Fibroblast of skin of back (primary cell): ENCODE measurements at places on chromosomes 6 and 20.
A peak's percentile ranks its signal among the peaks of the same experiment; 100 is the strongest.

- peak; percentile 12 for DNase-seq
Observed at GRCh38 chr6:149938571-149939355, 3.1 kb upstream of the ULBP2 start.

DNA sequence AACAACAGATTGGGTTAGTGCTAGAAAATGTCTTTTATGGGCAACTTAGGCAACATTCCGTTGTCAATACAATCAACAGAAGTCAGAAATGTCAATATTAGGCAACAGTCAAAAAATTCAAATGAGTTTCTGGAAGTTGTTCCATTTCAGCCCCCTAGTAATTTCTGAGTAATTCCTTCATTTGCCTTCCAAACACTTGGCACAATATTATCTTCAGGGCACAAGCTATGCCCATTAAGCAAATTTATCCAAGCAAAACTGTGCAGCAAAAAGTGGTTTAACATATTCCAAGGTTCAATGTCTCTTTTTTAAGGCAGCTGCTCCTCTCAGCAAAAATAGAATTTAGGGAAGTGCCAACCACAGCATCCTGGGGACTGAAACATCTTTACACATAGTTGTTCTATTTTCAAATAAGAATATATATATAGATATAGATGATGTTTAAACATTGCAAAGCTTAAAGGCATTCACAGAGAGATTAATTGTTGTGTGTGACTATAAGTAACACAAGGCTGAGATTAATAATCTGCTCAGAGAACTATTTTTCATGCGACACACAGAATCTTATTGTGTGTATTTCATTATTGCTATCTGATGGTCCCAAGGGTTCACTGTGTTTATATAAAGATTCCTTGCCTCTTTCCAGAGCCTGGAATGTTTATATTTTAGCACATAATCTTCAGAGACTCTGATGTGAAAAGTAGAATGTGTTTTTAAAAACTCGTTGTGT, 75.2 kb upstream of the ADTRP start:
- DNase-seq = peak; percentile 80

DNA sequence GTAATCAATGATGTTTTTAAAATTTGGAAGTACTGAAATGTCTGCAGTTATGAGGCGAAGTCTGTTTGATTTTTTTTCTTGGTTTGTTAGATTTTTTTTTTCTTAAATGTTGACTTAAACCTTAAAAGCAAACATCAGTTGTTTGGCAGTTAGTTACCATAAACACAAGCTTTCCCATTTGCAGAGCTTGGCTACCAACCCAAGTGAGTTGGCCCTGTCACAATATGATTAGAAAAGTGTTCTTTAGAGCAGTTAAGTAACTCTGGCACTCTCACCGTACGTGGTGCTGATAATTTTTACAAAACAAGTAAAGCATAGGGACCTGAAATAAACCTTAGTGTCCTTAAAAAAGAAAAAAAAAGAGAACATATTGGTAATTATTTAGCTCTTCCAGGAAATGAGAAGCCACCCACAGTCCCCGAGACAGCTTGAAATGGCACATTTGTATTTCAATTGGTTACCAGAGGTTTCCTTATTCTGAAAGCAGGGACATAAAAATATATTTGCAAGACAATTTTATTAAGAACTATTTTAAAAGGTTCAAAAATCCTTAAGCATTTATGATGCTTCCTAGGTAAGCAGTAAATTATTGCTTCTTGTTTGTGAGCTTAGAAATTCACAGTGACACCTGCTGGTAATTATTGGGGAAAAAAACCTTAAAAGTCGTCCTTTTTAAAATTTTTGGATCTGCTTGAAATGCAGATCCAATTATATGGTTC, 3.9 kb downstream of the HEY2 start:
- DNase-seq = no peak

GRCh38 chr20:49140834-49141233, 47.3 kb downstream of the STAU1 start:
- no peak for DNase-seq

- DNase-seq = peak; percentile 54
Observed at GRCh38 chr20:9498322-9498721, 16.1 kb upstream of the LAMP5 start.

DNA sequence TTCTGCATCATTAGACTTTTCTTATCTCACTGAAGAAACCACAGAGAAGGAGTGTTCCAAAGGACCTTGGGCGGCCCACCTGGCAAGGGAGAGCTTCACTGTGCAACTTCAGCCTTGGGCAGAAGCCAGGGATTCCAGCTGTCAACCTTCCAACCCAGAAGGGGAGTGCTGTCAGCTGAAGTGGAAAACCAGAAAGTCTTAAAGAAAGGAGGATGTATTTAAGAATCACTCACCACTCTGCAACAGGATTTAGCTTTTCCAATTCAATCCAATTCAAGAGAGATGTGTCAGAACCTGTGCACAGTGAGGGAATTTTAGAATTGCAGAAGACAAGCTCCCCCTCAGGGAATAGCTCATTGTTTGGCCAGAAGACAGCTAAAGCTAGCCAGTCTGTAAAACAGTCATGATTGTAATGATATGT, 553.7 kb downstream of the CD83 start:
- DNase-seq = peak; percentile 58

DNA sequence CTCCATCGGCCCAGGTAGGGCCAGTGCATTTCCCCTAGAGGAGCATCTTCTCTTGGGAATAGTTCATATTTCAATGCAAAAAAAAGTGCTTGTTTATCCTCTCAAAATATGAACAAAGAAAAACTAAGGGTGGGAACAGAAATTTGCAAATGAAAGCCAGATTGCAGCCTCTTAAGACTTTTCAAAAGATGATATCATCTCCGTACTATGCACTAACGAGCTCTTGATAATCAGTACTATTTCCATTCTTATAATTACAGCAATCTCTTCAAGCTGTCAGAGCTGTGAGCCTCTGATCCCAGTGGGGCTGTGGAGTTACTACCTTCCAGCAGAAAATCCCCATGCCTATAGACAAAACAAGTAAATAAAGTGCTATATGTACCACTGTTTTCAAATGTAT, 77.1 kb downstream of the SOD2 start:
- DNase-seq = no peak

DNA sequence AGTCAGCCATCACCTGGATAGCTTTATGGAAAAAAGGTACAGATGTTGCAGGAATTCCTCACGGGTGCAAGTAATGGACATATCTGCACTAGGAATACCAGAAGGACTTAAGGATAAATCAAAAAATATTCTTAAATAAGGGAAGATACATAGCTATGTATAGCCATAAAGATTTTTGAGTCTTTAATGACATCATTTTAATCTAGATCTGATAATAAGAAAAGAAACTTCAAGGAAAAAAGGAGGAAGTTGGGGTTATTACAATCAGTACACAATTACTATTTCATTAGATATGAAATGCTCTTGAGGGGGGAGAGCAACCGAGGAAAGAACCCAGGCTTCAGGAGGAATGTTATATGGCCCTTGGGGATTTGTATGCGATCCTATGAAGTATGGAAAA, 110.2 kb downstream of the FOXC1 start:
- DNase-seq = no peak

DNA sequence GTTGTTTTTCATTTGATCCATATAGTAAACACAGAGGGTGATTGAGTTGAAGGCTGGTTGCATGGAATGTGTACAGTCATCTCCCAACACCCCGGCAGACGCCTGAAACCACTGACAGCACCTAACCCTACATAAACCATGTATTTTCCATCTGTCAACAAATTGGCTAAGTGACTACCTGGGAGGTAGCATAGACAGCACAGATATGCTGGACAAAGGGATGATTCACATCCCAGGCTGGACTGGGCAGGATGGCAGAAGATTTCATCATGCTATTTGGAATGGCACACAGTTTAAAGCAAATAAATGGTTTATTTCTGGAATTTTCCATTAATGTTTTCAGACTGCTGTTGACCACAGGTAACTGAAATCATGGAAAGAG, 4.4 kb upstream of the VIP start:
- peak; percentile 56 for DNase-seq

- DNase-seq = no peak
Observed at GRCh38 chr6:13847326-13848050, 33.1 kb upstream of the MCUR1 start.

DNA sequence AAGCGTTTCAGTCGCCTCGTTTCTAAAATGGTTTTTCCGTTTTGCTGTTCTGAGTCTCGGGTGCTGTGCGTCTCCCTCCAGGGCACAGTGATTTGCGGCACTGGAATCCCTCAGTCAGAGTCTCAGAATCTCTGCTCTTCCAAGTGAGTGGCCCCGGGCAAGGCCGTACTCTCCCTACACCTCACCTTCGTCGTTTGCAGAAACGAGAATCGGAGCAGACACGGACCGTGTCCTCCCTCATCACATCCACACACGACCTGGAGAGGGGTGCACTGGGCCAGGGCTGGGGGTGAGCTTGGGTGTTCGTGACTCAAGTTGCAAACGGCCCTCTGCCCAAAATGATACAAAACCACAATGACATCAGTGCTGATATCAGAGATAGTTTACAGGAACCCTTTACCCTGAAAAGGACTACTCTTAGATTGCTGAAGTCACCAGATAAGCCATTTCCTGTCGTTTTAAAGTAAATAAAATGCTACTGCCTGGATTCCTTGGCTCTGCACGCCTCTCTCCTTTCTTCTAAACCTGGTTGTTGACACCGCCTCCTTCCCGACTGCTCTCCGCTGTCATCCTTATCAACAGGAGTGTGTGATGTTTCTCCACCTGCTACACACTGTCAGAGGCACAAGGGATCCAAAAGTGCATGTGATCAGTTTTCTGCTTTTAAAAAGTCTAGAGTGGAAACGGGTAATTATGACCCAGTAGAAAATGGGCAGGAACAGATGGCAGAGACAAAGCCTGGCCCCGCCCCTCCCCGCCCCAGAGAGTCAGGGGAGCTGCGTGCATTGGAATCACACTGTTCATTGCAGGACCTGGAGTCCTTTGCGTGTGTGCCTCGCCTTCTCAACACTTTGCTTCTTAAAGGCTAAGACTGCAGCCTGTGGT, 38.4 kb downstream of the KIF25 start:
- DNase-seq = peak; percentile 34

GRCh38 chr6:16690608-16691142, 70.6 kb downstream of the ATXN1 start:
- no peak for DNase-seq

DNA sequence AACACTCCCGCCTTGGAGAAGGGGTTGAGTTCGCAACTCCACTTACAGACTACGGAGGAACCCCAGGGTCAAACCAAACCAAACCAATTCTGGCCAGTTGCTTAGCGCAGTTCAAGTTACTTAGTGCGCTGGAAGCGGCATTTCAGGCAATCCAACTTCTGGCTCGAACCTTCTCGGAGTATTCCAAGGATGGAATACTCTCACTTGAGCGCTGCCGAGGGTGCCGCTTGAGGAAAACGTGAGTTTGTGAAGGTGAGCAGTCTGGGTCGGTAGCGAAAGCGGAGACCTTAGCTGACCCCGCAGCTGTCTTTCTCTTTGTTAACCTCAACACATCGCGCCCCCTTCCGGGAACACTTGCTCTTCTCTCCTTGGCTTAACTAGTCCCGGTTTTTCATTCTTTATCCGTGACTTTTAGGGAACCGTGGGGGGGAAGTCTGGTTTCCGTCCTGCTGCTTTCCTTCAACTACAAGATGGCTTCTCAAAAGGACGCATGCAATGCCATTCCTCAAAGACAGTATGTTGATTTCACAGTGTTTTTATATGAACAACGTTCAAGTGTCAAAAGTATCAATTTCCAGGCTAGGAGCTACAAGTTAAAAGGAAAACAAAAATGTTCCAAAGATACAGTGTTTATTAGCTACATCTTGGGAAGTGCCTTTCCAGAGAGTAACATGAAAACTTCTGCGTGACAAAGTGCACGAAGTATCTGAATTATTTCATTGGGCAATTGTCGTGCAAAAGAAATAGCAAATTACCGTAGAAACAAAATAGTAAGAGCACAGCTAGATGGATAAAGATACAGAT, 741 bp upstream of the PNISR start:
- peak; percentile 90 for DNase-seq

DNA sequence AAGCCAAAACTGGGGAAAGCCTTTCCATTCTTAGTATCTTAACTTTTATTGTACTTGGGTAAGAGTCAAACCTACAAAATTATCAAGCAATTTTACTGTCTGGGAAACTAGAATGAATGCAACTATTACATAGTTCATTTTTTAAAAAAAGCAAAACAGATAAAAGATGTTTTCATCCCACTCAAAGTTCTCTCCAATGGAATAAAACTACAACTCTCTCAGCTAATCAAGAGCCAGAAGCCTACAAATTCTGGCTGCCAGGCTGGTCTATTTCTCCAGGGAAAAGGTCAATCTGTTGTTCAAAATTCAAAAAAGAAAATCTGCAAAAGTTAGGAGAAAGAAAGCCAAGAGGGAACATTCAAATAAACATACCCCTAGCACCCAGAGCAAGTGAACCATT, 56.2 kb downstream of the COL12A1 start:
- no peak for DNase-seq

DNA sequence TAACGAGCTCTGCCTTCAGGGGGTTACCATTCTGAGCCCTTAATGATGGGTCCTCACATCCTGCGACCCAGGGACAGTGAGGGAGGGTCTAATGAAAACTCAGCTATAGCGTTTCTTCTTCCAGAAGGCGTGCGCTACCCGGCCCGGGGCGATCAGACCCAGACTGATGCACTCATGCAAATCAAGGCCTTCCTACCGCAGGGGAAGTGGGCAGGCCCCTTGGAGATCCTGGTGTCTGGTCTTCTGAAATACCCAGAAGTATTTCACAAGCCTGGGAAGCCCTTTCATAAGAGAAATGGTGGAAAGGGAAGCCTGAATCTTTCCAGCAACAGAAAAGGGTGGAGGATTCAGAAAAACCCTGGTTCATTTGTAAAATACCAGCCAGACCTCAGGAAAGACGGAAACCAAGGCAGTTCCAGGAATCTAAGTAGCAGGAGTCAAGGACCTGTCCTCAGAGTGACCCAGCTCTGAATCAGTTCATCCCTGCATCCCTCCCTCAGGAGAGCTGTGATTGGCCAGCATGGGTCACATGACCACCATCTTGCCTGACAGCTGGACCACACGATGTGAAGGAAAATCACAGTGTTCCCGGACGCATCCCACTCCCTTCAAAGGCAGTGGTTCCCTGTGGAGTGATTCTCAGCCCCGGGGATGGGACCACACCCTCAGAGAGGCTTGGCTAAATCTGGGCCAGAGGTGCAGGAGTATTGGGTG, 12.7 kb downstream of the BFSP1 start:
- DNase-seq = no peak

- no peak for DNase-seq
Observed at GRCh38 chr6:79888587-79888986, 58.8 kb downstream of the ELOVL4 start.

DNA sequence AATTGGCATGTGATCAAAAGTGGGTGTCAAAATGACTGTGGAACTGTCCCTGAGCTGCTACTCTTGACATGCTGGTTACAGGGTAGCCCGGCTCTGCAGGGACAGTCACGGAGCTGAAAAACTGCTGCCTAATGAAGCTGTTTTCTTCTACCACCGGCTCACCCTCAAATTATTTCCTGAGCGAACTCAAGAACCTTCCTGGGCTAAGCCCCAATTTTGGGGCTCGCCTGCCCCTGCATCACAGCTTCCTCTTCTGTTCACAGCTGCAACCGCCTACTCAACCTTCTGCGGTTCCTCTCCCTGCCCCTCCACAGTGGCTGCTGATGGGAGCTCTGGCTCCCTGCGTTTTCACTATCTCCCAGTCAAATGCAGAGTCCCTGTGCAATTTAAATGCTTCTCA, 110.8 kb upstream of the MLN start:
- DNase-seq = no peak
